ENCODE measurements at places on chromosomes 2 and 18.

DNA sequence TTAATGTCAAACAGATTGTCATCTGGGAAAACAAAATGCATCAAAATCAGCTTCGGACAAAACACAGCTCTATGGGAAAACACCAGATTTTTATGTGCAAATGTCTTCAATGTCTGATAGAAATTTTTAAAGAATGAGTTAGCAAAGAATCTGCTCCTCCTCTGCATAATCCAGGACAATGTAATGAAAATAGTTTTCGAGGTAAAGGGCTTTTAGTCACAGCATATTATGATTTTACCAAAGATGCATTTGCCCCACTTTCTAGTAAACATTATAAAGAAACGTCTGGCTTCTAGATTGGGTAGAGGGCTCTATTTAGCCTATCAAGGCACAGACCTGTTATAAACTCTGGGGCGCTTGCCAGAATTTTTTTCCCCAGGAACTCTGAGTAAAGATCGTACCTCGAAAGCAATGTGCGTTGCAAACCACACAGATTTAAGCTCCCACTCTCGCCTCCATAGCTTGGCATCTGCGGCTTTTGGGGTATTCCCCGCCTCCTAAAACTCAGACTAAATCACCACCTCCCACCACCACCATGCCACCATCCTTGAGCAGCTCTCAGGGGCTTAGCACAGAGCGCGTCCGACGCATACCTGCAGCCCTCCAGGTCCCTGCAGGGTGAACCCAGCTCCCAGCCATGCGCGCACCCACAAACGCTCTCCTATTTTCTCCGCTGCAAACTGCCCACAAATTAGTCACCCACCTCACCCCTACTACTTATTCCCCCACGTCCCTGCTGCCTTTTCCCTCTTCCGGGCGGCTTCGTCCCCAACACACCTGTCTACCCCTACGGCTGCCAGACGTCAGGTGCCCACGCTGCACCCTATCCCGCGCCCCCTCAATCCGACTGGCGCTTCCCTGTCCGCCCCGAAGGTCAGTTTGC is 829 bp downstream of the ACVR1C start:
- DNase-seq: peak; percentile 16

- DNase-seq: no peak
These were observed 42.0 kb downstream of the OXER1 start for GRCh38 chr2:42721898-42722297.

GRCh38 chr18:24841536-24841935 is 381.1 kb downstream of the HRH4 start:
- DNase-seq: no peak

- no peak for DNase-seq
These were observed 58.5 kb downstream of the CLHC1 start for GRCh38 chr2:55173438-55174054.

- peak; percentile 87 for DNase-seq
These were observed 1.4 kb downstream of the CYRIA start for GRCh38 chr2:16664052-16664731.

GRCh38 chr2:8157621-8158430 is 524.0 kb upstream of the ID2 start:
- DNase-seq: no peak

DNA sequence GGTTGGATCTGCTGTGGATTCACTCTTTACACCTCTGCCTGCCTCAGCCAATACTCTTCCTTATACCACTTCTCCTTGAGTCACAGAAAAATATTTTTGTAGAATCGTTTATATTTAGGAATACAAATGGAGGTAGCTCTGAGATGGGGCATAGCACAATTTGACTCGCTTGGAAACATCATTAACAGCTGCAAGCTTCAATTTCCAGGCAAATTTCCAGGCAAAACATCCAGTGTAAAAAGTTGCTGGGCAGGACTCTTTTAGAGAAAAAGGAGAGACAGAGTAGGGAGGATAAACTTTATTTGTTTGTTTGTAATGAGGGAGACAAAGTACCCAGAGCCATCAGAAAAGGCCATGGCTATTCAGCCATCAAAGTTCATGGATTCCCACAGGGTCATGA is 74.4 kb upstream of the SOX11 start:
- DNase-seq: no peak

GRCh38 chr18:68469049-68469625 is 245.8 kb downstream of the TMX3 start:
- DNase-seq: no peak

GRCh38 chr2:231455222-231455621 is 9.1 kb downstream of the NCL start:
- DNase-seq: no peak

DNA sequence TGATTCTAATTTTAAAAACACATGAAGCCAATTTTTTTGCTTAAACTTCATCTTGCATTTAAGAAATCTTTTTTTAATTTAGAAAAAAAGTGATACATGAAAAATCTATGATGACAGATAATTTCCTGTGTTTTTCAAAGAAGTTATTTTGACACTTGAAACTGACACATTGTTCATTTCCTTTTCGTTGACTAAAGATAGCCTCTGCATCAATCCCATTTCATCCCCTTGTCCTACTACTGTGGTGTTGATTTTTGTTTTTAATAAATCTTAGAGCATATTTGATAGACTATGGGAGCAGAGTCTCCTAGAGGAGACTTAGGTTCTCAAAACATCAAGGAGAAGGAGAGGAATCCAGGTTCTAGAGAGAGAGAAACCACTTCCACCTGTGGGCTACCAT is 70.9 kb downstream of the ACVR1C start:
- no peak for DNase-seq

GRCh38 chr2:39717067-39717466 is 51.4 kb downstream of the TMEM178A start:
- DNase-seq: no peak

DNA sequence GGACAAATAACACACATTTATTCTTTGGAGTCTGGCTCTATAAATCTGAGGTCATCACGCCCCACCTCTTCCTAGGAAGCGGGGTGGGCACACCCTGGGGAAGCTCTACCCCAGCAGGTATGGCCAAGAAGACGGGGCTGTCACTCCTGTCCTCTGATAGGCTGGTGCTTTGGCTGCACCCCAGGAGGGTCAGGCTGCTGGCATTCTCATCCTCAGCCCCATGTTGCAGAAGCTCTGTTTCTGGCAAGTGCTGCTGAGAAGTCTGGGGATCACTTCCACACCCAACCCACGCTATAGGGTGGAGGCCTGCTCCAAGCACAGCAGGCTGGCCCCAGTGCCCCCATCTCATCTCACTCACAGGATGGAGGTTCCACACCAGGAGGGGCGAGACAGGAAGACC is 17.6 kb downstream of the ARHGEF4 start:
- no peak for DNase-seq

DNA sequence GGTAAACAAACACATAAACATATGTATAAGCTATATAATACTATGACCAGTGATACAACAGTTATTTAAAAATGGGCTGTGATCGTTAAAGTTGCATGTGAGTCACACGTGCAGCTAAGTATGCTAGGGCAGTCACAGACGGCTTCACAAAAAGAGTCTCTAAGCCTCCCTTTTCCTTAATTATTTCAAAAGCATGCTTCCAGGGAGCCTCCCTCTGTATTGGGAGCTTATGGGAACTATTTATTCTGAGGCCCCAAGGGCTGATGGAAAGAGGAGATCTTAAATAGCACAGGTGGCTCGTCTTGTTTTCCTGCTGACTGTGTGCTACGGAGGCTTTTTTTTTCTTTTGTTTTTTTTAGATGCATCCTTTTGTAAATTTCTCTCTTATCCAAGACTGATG is 94.3 kb downstream of the ADCYAP1 start:
- DNase-seq: no peak

DNA sequence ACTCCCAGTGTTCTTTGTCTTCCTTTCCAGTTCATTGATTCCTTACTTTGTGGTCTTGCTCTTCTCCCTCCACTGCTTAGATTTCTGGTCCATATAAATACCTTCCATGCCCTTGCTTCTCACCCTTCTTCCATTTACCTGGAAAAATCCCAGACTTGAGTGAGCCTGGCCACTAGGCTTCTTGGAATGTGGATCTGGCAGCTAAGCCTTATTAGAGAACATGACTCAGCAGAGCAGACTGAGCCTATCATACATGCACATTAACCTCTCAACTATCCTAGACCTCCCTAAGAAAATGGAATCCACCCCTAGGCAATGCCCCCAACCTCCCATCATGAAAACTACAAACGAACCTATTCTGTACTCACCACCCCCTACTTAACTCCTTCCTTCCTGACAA is 127.7 kb downstream of the RHBDD1 start:
- DNase-seq: no peak
